ENCODE measurements at places on chromosomes 3 and 15.

GRCh38 chr15:48703544-48703943 is 58.0 kb upstream of the FBN1 start:
- no peak for DNase-seq

GRCh38 chr3:165202995-165203394 is 6.8 kb upstream of the SLITRK3 start:
- DNase-seq = no peak

- DNase-seq = no peak
These were observed 30.1 kb upstream of the TFRC start for GRCh38 chr3:196111939-196112386.

DNA sequence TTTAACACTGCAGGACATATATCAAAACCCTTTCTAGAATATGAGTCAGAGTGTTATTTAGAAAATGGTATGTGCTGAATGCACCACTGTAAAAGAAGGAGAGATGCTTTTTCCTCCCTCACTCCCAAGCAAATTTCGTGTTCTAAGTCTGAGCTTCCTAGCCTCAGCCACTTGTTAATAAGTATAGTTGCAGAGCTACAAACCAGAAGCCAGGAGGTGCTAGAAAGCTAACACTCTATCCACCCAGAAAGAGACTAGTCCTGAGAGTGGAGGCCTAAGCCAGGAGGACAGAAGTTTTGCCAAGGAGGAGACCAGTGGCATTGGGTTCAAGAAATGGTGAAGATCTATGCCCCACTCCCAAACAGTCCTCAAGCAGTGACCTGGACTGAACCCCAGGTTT is 40.5 kb upstream of the GYG1 start:
- no peak for DNase-seq

- DNase-seq = no peak
These were observed 304.7 kb upstream of the DPPA4 start for GRCh38 chr3:109642025-109642424.

GRCh38 chr15:91376038-91376437 is 276.0 kb downstream of the SV2B start:
- no peak for DNase-seq

DNA sequence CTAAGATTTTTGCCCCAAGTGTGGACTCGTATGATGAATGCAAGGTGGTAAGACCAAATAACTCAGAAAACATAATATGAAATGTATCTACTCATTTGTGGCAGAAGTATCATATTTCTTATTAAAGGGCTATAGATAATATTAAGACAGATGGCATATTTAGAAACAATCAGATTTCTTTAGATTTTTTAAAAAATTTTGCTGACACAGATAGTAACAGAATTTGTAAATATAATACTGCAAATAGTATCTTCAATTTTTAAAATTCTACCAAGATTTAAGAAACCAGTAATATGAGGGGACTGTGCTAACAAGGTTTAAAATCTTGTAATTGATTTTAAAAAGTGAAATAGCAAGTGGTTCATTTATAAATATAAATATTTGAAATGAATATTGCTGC is 1064.1 kb downstream of the DIPK2A start:
- no peak for DNase-seq

- no peak for DNase-seq
These were observed 149.9 kb downstream of the CFAP20DC start for GRCh38 chr3:58899953-58900298.
